NCI-H1436 (cell line): ENCODE measurements at places on chromosomes 4 and X.

DNA sequence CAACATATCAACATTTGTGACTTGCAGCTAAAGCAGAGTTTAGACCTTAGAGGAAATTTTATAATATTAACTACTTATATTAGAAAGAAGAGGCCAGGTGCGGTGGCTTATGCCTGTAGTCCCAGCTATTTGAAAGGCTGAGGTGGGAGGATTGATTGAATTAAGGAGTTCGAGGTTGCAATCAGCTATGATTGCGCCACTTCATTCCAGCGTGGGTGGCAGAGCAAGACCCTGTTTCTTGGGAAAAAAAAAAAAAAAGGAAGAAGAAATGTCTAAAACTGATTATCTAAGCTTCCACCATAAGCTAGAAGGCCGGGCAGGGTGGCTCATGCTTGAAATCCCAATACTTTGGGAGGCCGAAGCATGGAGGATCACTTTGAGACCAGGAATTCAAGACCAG is 42.0 kb upstream of the USP9X start:
- DNase-seq = no peak

GRCh38 chr4:148692242-148692641 is 250.0 kb upstream of the NR3C2 start:
- no peak for DNase-seq

GRCh38 chrX:81174286-81174685 is 27.4 kb downstream of the HMGN5 start:
- no peak for DNase-seq

DNA sequence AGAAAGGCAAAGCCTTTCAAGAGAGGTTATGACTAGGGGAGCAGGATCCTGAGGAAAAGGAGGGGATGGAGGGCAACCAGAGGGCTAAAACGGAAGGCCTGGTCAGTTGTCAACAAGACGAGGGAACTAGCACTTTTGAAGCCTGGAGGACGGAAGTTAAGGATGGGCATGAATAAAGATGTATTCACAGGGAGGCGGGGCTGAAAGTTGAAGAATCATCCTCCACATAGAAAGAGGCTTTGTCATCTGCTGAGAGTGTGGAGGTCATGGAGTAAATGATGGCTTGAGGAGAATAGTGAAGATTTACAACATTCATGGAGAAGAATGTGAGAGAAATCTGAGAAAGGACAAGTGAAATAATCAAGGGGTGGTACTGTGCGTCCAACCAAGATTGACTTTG is 137.5 kb downstream of the MAGEB17 start:
- DNase-seq = no peak

GRCh38 chrX:134423606-134424005 is 36.4 kb upstream of the HPRT1 start:
- DNase-seq = peak; percentile 2

- DNase-seq = no peak
Observed at GRCh38 chr4:75429208-75429607, 85.0 kb downstream of the RCHY1 start.

DNA sequence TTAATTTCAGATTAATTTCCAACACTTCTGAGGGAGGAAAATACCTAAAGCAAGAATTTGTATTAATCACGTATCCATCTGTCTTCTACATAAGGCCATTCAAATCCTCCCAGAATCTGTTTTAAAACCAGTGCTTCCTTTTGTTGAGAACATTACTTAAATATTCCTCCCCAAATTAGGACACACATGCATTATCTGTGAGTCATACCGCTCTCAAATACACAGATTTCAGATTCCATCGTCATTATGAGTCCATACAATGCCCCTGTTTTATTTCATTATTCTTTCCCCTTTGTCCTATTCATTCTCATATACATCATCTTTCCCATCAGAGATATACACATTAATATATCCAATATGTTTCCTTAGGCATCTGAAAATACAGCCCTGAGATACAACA is 57.3 kb upstream of the PRSS12 start:
- DNase-seq = no peak

DNA sequence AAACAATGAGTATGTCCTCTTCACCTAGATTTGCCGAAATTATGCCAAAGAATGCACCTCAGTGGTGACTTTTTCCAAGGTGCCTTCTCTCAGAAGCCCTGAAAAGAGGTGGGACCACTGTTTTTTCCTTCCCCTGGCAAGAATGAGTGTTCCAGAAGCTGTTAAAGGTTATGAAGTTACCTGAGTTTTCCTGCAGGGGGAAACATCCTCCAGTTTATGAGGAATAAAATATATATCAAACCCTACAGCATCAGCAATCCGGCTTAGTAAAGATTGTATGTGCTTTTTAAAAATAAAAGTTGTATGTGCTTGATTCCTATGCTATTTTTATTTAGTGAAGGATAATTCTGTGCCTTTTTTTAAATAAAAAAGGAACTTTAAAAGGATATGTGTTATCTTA is 73.3 kb downstream of the RBM46 start:
- no peak for DNase-seq

- DNase-seq = no peak
Observed at GRCh38 chrX:137563681-137564651, 2.0 kb upstream of the ZIC3 start.

DNA sequence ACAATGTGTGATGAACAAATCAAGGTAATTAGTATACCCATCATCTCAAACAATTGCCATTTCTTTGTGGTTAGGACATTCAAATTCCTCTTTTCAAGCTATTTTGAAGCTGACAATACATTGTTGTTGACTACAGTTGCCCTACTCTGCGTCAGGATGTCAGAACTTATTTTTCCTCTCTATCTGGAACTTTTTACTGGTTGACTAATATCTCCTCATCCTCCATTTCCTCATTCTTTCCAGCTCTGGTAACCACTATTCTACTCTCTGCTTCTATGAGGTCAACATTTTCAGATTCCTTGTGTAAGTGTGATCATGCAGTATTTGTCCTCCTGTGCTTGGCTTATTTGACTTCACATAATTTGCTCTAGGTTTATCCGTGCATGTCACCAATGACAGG is 240.5 kb upstream of the HS3ST1 start:
- DNase-seq = no peak
